ENCODE measurements at places on chromosomes 6 and 20.

- DNase-seq = no peak
These were observed 27.0 kb downstream of the RPRD1B start for GRCh38 chr20:38060536-38060935.

DNA sequence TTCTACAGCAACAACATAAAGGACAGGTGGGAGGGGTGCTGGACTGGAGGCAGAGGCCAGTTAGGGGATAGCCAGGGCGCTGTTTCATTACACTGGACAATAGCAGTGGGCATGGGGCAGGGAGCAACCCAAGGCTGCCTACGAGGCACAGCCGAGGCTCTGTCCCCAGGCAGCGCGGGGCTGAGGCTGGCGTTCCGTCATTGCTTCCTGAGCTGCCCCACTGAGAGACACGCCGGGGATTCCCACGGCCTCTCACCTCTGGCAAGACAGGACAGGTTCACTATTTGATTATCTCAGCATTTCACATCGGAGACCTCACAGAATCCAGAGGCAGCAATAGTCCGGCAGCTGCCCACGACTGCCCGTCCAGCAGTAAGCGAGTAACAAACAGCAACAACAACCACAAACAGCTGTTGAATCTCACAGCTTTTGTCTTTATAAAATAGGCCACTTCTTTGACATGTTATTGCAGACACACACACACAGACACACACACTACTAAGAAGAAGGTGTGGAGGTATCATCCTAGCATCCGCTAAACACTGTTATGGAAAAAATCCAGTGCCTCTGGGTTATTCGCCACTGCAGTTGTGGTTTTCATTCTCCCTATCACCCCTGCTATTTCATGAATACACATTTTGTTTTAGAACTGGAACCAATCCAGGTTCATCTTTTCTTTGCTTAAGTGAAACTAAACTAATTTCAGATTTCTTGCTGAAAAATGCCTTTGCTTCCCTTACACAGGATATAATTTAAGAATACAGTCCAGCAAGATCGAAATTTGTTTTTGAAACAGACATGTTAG, 19.5 kb downstream of the KIF25 start:
- DNase-seq = no peak

DNA sequence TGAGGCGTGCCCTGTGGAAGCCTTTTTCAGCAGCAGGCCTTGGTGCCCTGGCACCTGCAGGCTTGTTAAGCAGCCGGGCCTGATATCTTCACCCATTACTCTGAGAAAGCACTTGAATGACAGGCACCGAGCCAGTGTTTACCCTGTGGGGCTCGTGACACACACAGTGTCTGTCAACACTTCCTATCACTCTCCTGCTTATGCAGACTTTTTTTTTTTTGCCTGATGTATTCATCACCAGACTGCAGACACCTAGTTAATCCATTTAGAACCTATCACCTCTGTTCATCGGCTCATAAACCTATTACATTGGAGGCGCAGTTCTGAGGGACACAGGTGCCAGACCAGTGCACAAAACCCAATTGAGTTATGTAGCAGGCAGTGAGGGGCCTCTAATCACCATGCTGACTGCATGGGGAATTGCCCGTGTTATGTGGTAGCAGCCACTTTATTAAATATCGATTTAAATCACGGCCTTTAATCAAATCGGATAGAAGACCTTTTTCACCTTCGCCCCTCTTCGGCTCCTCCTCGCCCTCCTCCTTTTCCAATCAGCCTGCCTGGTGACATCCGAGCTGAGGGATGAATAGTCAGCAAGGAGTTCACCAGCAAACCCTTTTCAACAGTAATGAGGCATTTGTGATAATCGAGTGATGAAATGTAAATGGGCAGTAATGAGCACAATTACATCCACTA, 962.9 kb upstream of the SLC35B3 start:
- no peak for DNase-seq

DNA sequence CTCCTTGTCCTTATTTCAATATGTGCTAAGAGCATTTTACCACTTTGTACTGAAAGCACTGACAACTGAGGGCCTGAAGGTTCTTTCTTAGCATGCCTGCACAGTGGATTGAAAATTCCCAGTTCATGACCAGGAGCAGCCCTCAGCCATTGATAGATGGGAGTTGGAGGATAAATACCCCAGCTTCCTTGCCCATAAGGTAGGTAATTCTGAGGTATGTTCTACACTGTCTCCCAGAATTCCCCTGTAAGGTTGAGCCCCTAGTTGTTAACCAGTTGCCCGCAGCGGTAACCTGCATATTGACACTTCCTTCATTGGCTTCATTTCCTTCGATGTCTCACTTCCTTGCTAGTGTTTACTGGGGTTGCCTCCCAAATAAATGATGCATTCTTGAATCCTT, 162.0 kb downstream of the CDC5L start:
- DNase-seq = no peak

DNA sequence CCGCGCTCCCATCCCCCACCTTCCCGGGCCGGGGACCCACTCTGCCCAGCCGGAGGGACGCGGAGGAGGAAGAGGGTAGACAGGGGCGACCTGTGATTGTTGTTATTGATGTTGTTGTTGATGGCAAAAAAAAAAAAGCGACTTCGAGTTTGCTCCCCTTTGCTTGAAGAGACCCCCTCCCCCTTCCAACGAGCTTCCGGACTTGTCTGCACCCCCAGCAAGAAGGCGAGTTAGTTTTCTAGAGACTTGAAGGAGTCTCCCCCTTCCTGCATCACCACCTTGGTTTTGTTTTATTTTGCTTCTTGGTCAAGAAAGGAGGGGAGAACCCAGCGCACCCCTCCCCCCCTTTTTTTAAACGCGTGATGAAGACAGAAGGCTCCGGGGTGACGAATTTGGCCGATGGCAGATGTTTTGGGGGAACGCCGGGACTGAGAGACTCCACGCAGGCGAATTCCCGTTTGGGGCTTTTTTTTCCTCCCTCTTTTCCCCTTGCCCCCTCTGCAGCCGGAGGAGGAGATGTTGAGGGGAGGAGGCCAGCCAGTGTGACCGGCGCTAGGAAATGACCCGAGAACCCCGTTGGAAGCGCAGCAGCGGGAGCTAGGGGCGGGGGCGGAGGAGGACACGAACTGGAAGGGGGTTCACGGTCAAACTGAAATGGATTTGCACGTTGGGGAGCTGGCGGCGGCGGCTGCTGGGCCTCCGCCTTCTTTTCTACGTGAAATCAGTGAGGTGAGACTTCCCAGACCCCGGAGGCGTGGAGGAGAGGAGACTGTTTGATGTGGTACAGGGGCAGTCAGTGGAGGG, 2.8 kb downstream of the SOX4 start:
- DNase-seq = no peak

DNA sequence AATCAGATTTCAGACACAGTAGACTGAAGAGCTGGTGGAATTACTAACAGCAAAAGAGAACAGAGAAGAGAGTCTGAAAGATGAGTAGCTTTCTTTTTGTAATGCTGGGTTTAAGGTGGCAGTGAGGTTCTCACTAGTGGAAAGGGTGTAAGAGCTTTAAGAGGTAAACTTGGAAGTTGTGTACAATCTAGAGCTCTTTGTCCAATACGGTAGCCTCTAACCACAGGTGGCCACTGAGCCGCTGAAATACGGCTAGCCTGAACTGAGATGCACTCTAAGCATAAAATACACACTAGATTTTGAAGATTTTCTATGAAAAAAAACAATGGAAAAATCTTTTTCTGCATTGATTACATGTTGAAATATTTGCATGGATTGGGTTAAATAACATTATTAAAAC, 4.0 kb downstream of the ELOVL2 start:
- no peak for DNase-seq

DNA sequence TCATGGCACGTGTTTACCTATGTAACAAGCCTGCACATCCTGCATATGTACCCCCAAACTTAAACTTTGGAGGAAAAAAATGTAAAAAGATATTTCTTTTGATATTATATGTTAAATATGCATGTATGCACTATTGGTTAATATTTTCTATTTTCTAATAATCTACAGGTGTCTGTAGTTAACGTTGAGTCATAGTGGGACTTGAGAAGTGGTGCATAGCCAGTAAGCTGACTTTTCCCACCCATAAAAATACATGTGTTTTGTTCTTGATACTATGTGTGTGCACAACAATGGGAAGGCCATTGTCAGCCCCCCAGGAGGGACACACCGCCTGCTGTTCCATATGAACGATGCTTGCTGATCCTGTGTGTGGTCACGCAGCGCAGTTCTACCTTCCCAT, 49.1 kb downstream of the FAM120B start:
- DNase-seq = no peak

- DNase-seq = no peak
These were observed 995 bp downstream of the MYCT1 start for GRCh38 chr6:152698692-152699091.

DNA sequence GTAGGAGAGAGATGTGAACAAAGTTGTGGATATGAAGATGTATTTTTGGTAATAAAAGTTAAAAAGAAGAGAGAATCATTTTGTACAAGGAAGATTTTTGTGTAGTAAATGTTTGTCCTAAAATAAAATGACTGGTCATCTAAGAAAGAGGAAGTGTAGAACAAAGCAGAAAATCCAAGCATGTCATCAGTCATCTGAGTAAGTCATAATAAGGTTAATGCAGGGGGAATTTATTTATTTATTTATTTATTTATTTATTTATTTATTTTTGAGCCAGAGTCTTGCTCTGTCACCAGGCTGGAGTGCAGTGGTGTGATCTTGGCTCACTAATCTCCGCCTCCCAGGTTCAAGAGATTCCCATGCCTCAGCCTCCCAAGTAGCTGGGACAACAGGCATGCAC, 15.7 kb upstream of the CGA start:
- no peak for DNase-seq

DNA sequence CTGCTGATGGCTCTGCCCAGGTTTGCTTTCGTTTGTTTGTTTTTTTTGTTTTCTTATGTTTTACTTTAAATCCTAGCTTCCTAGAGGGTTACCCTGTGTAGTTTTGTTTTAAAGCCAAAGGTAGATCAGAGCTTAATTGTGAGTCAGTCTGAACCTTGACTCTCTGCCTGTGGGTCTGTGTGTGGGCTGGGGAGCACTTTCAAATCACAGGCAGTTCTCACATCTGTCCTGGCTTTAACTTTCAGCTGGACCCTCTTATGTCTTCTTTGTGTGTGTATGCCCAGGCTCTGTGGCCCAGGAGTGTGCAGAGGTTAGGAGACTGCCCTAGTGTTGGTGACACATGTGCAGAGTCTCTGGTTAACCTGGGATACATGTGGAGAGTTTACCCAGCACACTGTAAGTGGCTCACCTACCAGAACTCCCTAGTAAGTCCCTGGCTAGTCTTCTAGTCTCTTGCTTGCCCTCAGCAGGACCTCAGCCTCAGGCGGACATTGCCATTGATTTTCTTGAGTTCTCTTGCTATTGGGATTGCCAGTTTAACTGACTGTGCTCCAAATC, 19.0 kb downstream of the HIVEP1 start:
- DNase-seq = no peak

DNA sequence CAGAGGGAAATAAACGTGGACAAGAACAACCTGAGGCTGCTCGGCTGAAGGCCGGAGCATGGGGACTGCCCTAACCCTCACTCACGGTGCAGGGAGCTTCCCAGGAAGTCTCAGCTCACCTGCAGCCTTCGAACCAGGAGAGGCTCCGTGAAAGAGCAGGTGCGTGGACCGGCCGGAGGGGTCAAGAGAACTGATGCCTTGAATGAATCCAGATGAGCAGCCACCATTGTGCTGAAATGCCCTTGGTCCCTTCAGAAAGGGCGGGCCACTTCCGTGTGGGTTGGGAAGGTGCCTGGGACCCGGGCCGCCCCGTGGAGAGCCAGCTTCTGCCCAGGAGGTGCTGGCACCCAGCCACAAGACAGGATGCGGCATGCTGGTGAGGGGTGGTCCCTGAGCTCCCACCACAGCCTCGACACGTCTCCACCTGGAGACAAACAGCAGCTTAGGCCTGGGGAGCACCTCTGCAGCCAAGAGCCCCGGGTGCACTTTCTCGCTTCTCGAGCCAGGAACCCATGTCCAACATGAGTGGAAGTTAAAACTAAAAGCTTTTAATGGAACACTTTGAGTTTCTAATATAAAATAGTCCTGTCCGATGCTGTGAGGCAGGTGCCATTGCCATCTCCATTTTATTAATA, 83.5 kb downstream of the TTLL2 start:
- DNase-seq = no peak

DNA sequence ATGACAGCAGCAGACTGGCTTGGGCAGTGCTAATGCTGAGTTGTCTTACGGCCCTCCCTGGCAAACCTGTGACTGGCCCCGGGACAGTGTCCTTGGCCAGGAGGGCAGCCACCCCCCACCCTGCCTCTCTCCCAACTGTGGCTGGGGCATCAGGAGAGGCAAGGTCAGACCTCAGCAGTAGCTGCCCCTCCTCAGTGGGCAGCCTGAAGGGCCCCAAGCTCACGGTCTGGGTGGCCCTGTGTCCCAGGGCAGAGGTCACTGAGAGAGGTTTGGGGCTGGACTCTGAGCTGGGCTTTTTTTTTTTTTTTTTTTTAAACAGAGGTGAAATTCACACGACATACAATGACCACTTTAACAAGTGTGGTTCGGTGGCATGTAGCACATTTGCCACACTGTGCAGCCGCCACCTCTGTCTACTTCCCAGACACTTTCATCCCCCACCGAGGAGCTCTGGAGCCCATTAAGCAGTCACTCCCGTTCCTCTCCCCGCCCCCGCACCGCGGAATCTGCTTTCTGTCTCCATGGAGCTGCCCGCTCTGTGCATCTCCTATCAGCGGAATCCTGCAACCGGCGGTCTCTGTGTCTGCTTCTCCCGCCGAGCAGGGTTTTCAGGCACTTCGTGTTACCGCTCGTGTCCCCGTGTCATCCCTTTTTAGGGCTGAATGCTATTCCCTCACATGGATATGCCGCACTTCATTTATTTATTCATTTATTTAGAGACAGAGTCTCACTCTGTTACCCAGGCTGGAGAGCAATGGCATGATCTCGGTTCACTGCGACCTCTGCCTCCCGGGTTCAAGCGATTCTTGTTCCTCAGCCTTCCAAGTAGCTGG, 67.9 kb upstream of the GATA5 start:
- DNase-seq = no peak

DNA sequence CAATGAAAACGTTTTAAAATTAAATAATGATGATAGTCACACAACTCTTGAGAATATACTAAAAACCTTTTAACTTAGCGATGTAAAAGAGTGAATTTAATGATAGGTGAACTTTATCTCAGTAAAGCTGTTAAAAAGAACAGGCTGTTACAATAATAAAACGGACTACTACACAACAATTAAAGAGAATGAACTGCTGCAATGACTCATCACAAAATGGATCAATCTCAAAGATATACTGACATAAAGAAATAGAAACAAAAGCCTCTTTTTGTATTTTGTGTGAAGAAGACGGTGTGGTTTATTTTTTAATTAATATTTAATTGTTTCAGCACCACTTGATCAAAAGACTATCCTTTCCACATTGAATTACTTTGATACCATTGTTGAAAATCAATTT, 352.4 kb upstream of the GJE1 start:
- no peak for DNase-seq

DNA sequence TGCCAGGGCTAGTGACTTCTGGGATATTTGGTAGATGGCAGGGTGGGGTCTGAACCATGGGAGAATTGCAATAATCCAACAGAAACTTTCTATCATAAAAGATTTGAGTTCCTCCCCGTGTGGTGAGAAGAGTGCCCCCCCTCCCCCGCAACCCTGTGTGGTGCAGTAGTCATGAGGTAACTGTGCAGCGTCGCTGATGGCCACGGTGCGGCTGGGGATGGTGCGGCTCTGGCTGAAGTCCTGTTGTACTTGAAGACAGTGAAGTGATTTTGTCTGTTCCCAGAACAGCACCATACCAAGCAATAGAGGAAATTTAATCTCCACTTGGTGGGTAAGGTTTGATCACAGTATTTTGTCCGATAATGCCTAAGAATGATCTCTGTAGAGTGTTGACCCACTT, 654.8 kb upstream of the POU3F2 start:
- DNase-seq = no peak

GRCh38 chr6:6244624-6245023, 75.8 kb downstream of the F13A1 start:
- DNase-seq = no peak

Data from spinal cord (tissue), 10 donors.